ENCODE measurements at places on chromosomes 6 and 20.

- DNase-seq, result no peak
These were observed 28.2 kb upstream of the ANKEF1 start for GRCh38 chr20:10006447-10007090.

GRCh38 chr20:7770578-7770977 lies 169.7 kb downstream of the HAO1 start:
- DNase-seq, result no peak

DNA sequence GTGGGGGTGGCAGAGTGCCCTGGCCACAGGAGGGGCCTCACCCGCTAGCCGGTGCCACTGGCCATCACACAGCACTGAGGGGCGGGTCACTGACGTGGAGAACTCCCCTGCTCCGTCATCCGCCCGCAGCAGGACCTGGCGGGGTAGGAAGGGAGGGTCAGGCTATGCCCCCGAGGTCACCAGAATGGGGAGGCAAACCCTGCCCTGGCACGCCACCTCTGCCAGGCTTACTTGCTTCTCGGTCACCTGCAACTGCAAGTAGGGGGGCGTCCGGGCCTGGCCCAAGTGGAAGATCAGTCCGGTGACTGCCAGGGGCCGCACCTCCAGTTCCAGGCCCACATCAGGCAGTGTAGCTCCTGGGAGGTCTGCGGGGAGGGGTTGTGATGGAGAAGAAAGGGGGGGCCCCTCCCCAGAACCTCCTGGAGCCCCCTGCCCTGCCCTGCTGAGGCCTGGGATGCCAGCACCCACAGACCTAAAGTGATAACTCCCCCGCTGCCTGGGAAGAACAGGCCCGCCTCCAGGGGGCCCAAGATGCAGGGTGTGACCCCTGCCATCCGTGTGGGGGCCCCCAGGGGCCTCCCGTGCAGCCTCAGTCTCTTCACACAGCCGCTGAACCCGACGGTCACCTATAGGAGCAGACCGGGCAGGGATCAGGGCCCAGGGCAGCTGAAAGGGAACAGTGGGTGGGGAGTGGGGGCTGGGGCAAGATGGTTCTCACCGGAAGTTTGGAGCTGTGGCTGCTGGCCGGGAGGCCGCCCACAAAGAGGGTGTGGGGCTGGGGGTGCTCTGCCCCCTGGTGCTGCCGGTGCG lies 7.4 kb downstream of the ADRM1 start:
- no peak for DNase-seq

DNA sequence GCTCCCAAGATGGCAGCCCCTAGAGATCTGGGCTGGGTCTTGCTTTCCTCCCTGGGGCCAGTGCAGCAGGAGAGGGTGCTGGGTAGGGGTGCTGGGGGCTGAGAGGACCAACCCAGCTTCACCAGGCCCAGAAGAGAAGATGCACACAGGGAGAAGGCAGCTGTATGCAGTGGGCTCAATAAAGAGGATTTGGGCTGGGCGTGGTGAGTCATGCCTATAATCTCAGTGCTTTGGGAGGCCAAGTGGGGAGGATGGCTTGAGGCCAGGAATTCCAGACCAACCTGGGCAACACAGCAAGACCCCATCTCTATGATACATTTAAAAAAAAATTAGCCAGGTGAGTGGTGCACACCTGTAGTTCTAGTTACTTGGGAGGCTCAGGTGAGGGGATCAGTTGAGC lies 25.7 kb upstream of the EMILIN3 start:
- DNase-seq, result no peak

- DNase-seq, result no peak
These were observed 12.0 kb downstream of the TMEM63B start for GRCh38 chr6:44139351-44139743.

- peak; percentile 9 for DNase-seq
These were observed 81.9 kb downstream of the ZMYND8 start for GRCh38 chr20:47274401-47275108.

- no peak for DNase-seq
These were observed 107.3 kb downstream of the GMPR start for GRCh38 chr6:16345449-16346330.

- no peak for DNase-seq
These were observed 147.9 kb downstream of the VEGFA start for GRCh38 chr6:43917878-43918382.

- no peak for DNase-seq
These were observed 57.4 kb downstream of the PRL start for GRCh38 chr6:22239261-22239921.

DNA sequence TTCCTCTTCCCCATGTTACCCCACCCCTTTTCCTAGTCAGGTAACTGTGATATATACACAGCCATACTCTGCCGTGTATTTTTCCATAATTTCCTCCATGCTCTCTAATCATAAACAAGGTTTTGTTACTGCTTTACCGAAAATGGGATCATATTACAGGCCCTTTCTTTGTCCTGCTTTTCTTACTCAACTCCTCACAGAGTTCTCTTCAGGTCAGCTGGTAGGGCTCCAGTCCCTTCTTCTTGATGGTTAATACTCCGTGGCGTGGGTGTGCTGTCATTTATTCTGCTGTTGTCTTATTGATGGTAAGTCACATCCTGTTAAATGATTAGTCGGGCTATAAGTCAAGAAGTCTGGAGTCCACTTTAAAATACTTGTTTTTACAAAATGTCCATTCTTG lies 24.9 kb upstream of the PI16 start:
- no peak for DNase-seq

DNA sequence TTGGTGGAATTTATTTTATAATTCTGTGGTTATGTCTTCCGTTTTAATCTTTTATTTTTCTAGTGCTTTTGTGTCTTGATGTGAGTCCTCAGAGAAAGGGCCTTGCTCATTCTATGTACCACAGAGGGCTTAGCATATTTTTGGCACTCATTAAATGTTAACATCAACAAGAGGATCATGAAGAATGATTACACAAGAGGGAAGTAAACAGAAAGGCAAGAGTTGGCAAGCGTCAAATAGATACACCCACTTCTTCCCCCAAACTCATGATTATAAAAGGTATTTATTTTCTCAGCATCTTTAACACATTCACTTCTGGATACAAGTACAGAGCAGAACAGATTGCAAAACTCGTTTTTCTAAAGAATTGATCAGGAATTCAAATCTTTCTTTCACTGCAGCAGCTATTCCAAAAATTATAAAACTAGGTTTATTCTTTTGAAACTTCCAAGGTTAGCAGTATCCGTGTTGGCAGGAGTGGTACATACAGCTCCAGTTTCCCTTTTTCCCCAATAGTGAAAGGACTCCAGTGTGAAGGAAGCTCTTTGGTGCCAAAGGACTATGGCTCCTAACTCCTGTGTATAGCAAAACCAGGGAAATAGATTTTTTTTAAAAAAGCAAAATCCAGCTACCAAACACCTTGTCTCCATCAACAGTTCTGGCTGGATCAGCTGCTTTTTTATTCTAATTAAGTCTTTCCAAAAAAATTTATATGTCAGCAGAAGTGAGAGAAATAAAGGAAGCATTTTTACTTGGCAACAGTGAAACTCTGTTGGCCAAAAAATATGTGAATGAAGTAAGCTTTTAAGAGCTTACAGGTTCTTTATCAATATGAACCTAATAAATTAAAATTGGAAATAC lies 221.9 kb downstream of the ADGRG6 start:
- no peak for DNase-seq

- DNase-seq, result no peak
These were observed 16.6 kb upstream of the SCUBE3 start for GRCh38 chr6:35197196-35197595.

DNA sequence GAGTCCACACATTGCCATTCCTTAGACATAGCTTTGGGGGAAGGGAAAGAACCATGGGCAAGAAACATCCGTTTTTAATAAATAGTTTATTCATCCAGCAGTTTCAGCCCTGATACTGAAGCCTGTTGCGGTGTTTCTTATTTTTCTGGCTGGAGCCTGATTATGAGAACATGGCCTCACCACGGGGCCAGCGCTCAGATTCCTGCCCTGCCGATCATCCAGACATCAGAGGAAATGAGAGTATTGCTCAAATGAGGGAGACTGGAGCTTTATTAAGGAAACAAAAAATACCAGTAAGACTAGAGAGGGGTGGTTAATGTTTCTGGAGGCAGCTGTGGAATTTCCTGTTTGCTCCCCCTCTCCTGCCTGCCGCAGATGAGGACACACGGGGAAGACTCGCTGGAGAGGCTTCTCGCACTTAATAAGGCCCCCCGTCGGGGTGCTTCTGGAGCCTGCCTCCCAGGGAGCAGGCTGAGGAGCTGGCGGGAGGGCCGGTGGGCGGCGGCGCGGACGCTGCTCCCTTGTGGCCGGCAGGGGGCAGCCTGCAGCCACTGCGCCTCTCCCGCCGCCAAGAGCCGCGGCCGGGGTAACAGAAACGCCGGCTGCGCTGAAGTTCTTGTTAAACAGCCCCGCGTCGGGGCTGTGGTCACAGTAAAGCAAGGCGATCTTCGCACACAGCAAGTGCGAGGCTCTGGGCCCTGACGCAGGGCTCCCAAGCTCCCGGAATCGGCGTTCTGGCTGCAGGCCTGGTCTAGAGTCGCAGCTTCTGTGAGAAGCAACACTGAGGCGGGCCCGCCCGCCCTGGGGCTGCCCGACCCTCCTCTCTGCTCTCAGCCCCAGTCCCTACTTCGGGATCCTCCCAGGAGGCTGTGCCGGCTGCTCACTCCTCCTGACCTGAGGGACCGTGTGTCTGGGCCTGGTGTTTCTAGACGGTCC lies 17.5 kb downstream of the LEMD2 start:
- DNase-seq, result peak; percentile 46

DNA sequence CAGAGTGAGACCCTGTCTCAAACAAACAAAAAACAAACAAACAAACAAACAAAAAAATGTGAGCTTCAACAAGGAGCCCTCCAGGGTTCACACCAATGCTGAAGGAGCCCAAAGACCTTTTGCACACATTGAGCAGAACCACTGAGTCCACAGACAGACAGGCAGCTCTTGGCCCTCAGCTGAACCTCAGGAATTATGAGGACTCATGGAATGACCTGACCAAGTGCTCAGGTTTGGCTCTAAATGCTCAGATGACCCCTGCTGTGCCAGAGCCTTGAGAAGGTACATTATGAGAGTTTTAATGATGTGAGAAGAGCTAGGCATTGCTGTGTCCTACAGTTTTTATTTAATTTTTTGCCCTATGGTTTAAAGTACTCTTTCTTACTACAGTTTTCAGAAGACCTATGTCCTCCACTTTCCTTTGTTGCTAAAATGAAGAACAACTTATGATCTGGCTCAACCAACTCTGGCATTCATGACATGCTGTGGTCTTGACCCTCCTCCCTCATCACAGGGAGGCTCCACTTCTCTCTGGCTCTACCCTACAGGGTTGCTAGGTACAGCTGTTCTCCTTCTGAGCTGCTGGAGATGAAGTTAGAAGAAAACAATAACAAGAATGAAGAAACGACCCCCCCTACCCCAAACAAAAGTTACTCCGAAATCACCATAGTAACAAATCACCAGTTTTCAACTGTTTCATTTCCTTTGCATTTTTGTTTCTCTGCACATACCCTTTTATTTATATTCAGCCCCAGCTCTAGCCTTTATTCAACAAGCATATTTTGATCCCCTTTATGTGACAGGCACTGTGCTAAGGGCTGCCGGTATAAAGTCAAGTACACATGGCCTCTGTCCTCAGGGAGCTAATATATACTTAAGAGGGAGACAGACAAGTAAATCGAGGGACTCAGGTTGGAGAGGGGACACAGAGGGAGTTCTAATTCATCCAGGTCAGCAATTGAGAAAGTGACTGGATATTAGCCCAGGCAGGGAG lies 128.7 kb upstream of the TRAF3IP2 start:
- no peak for DNase-seq

DNA sequence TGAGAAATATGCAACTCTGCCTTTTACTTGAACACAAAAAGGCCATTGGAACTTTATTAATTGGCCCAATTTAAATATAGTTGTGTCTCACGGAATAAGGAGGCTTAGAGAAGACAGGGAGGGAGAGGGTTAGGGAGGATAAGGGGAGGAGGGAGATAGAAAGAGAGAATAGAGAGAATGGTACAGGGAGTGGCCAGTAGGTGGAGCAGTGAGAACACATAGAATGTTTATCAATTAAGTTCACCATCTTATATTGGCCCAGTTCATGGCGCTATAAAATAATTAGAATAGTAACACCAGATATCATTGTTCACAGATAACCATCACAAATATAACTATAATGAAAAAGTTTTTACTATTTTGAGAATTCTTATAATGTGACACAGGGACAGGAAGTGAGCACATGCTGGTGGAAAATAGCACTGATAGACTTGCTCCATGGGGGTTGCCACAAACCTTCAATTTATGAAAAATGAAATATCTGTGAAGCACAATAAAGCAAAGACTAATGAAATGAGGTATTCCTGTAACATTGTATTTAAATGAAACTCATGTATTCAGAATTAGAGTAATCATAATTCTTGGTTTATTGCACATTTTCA lies 374.1 kb upstream of the MANEA start:
- no peak for DNase-seq

DNA sequence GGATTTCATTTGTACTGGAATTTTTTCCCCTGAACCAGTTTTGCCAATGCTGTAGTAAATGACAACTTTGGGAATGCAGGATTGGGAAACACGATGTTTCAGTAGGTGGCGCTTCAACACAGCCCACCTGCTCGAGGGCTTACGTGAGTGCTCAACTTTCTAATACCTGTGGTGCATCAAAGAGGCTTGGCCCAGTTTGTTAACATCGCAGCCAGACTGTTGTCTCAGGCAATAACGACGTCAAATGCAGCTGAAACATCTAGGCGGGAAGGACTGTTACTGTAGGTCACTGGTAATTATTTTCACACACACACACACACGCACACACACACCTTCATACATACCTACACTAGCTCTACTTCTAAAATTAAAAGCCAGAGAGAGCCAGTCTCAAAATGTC lies 815.5 kb upstream of the SLC35B3 start:
- no peak for DNase-seq

DNA sequence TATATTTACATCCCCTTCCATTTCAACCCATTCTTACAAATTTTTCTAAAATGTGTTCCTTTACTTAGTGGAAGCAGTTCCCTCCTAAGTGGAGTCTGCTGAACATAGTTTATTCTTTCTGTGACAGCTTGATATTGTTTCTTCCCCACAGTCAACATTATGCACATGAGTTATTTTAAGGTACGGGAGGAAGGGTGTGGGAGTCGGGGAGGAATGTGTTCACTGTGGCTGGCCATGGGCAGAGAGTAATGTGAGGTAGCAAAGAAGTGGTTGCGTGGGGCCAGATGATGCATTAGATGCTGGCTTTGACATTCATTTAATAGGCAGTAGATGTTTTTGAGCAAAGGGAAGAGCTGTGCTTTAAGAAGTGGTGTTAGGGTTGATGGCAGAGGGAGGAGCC lies 98.5 kb downstream of the ARMC2 start:
- DNase-seq, result no peak

GRCh38 chr6:31725502-31726350 lies 2.6 kb downstream of the MPIG6B start:
- no peak for DNase-seq

DNA sequence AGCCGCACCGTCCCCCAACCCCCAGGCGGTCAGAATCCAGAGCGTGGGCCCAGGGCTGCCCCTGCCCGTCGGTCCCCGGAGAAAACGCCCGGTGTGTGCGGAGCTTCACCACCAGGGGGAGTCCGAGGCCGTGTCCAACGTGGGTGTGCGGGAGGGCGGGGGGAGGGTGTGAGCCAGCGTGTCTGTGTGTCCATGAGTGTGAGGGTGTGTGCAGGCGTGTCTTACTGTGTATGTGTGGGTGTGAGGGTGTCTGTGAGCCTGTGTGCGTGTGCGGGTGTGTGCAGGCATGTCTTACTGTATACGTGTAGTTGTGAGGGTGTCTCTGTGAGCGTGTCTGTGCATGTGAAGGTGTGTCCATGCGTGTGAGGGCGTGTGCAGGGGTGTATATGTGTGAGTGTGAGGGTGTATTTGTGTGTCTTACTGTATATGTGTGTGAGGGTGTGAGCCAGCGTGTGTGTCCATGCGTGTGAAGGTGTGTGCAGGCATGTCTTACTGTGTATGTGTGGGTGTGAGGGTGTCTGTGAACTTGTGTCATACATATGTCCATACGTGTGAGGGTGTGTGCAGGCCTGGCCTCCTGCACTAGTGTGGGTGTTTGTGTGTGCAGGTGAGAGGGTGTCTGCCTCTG lies 24.6 kb upstream of the GATA5 start:
- peak; percentile 81 for DNase-seq

All from activated CD4-positive, alpha-beta T cell treated with anti-CD3 and anti-CD28 coated beads, Interleukin-2, amount 50 U/mL, for 4 hours (primary cell).